HCT116 (cell line): ENCODE measurements at places on chromosomes 5 and 9. TPM values are rescaled to one million over a fixed set of nuclear protein-coding genes. Genes with fewer than 3 reads are reported as not detected.

DNA sequence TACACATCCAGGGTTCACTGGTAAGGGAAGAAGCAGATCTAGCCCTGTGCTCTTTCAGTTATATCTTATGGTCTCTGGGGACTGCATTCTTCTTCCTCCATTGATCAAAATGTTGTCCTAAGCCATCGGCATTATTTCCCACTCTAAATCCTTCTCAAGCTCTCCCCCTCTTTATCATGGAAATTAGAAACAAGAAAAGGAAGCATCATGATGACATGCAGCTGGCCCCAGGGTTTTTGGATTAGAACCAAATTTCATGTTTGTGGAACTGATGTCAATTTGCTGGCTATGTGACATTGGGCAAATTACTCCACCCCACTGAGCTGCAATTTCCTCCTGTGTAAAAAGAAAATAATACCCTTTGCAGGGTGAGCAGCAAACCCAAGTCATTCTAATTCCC is 39.5 kb downstream of the MFAP3 start:
- H3K4me3 ChIP-seq = no peak overlapping the region
- H3K27me3 ChIP-seq = no peaks in the 10 kb centered on the region
- no peaks in the 10 kb centered on the region for H3K36me3 ChIP-seq
- no peak for DNase-seq
- no peak overlapping the region for H3K27ac ChIP-seq

- DNase-seq = no peak
- no peaks in the 10 kb centered on the region for H3K36me3 ChIP-seq
- H3K4me1 ChIP-seq = no peaks in the 10 kb centered on the region
- no peaks in the 10 kb centered on the region for H3K27me3 ChIP-seq
- H3K27ac ChIP-seq = no peak overlapping the region
Observed at GRCh38 chr9:91682806-91683205, 259.2 kb upstream of the NFIL3 start.

C7 gene
- 0.74 TPM for total RNA-seq

- no peak for DNase-seq
- no peak overlapping the region for H3K4me3 ChIP-seq
- H3K27ac ChIP-seq = no peak overlapping the region
- H3K27me3 ChIP-seq = no peaks in the 10 kb centered on the region
Observed at GRCh38 chr5:33476992-33477391, 36.2 kb downstream of the TARS1 start.

ZNF462 gene
- total RNA-seq = 18.1 TPM

DNA sequence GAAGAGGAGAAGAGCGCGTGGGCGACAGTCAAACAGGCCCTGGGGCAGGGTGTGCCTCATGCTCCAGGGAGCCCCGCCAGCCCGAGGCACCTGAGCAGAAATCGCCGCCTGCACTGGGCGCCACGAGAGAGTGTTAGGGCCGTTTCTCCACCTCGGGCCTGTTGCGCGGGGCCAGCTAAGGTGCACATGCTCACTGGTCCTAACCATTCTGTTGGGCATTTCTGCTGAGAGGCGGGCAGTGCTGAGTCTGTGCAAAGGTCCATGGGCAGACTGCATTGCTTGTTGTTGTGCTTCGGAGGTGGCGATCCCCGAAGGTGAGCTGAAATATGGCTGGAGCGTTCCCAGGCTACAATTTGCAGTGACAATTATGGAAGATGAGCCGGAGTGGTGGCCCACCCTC is 367.8 kb upstream of the SPATA31A5 start:
- no peaks in the 10 kb centered on the region for H3K36me3 ChIP-seq
- no peak for DNase-seq
- H3K27me3 ChIP-seq = no peaks in the 10 kb centered on the region
- H3K4me1 ChIP-seq = no peaks in the 10 kb centered on the region
- H3K27ac ChIP-seq = no peak overlapping the region
- H3K4me3 ChIP-seq = no peak overlapping the region

GRCh38 chr5:109668237-109668636 is 21.5 kb upstream of the MAN2A1 start:
- no peaks in the 10 kb centered on the region for H3K4me1 ChIP-seq
- H3K27ac ChIP-seq = no peak overlapping the region
- 0 out of 2 replicates have a peak, but pooled peaks cover 9% of the 10 kb centered on the region for H3K27me3 ChIP-seq

DNA sequence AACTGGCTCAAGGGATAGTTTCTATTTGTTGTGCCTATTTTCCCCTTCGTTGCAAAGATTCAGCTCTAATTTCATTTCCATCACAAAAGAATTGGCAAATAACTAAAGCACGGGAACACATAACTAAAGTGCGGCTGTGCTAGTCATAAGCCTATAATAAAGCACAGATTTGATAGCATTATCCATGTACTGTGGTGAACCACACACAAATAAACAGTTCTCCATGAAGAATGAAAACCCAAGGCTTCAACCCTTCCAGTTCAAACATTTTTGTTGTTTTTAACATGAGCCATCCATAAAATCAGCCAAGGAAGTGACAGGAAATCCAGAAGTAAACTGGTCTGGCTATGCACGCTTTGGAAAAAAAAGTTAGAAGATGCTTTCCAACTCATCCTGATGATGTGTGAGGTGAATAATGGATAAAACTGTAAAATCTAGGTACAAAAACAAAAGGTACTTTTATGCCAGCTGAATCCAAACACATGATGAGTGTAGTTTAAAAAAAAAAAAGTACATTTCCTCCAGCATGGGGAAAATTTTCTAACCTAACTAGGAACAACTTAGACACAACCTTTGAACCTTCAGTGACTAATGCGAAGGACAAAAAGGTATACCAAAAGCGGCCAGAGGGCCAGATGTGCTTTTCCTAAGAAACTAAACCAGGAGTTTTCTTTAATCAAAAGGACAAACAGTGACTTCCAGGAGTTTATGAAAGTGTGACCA is 10.2 kb downstream of the ZNF608 start:
- peaks cover 24% of the 10 kb centered on the region for H3K4me1 ChIP-seq
- no peak for DNase-seq
- H3K4me3 ChIP-seq = no peak overlapping the region
- H3K36me3 ChIP-seq = no peaks in the 10 kb centered on the region
- no peak overlapping the region for H3K27ac ChIP-seq

IFNK gene
- not detected for total RNA-seq

GRCh38 chr9:123416176-123416575 is 60.2 kb downstream of the CRB2 start:
- DNase-seq = no peak
- no peak overlapping the region for H3K27ac ChIP-seq
- H3K4me1 ChIP-seq = no peaks in the 10 kb centered on the region
- no peaks in the 10 kb centered on the region for H3K36me3 ChIP-seq

GRCh38 chr5:1652873-1653697 is 129.3 kb upstream of the LPCAT1 start:
- H3K36me3 ChIP-seq = no peaks in the 10 kb centered on the region
- 0 out of 2 replicates have a peak, but pooled peaks cover 2% of the 10 kb centered on the region for H3K27me3 ChIP-seq
- no peak overlapping the region for H3K4me3 ChIP-seq
- no peak for DNase-seq
- H3K27ac ChIP-seq = no peak overlapping the region

DNA sequence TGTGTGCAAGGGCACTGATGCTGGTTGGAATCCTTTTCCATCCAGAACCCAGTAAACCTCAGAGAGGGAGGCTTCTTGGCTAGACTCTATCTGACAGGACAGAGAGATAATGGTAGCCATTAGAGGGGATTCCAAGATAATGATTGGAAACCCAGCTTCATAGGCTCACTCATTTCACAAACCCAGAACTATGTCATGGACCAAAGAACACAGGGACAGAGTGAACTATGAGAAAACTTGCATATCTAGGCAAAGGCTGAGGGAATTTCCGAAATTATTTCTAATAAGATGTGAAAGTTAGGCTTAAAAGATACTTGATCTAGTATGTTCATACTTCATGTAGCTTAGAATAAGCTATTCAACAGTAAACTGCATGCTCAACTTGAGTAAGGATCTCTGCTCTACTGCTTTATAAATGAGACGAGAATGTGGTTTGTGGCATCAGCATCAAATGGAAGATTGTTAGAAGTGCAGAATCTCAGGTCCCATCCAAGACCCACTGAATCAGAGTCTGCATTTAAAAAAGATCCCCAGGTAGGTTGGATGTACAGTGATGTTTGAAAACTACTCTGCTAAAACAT is 261.4 kb downstream of the DMRT2 start:
- no peaks in the 10 kb centered on the region for H3K27me3 ChIP-seq
- no peak overlapping the region for H3K27ac ChIP-seq
- DNase-seq = no peak
- no peaks in the 10 kb centered on the region for H3K4me1 ChIP-seq
- H3K4me3 ChIP-seq = no peak overlapping the region
- H3K36me3 ChIP-seq = no peaks in the 10 kb centered on the region

PCA3 gene
- total RNA-seq = not detected

DNA sequence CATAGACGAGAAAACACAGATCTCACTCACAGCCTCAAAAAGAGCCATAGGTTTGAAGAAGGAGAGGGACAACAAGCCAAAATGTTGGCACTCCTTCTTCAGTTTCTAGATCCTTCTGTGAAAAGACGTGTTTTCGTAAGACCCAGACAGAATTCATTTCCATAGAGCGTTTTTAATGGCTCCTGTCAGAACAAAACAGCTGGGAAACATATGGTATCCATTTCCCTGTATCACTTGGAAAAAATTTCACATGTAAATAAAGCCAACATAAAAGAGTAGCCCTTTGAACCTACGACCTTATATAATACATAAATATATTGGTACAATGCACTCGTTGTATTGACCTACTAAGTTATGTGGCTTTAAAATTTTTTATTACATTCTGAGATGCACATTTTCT is 108.1 kb downstream of the SNCAIP start:
- no peaks in the 10 kb centered on the region for H3K36me3 ChIP-seq
- H3K4me1 ChIP-seq = no peaks in the 10 kb centered on the region
- no peak for DNase-seq
- no peaks in the 10 kb centered on the region for H3K27me3 ChIP-seq
